Dermis microvascular lymphatic vessel endothelial cell (primary cell): ENCODE measurements at places on chromosomes 4 and X. TPM values are rescaled to one million over a fixed set of nuclear protein-coding genes. Genes with fewer than 3 reads are reported as not detected.

SERPINA7 gene
- not detected in 2 replicates for total RNA-seq

PRPS1 gene
- total RNA-seq: 21.1 and 23.0 TPM in 2 replicates

MXD4 gene
- total RNA-seq: 48.7 and 62.6 TPM in 2 replicates

GASK1B gene
- 44.8 and 57.9 TPM in 2 replicates for total RNA-seq

CXorf66 gene
- not detected in 2 replicates for total RNA-seq
